NCI-H526 treated with DMSO at 0.1 percent for 48 hours (cell line): ENCODE measurements at places on chromosomes 4 and X.
A peak's percentile ranks its signal among the peaks of the same experiment; 100 is the strongest.

GRCh38 chr4:112854420-112854819, 195.0 kb upstream of the ANK2 start:
- no peak for DNase-seq

DNA sequence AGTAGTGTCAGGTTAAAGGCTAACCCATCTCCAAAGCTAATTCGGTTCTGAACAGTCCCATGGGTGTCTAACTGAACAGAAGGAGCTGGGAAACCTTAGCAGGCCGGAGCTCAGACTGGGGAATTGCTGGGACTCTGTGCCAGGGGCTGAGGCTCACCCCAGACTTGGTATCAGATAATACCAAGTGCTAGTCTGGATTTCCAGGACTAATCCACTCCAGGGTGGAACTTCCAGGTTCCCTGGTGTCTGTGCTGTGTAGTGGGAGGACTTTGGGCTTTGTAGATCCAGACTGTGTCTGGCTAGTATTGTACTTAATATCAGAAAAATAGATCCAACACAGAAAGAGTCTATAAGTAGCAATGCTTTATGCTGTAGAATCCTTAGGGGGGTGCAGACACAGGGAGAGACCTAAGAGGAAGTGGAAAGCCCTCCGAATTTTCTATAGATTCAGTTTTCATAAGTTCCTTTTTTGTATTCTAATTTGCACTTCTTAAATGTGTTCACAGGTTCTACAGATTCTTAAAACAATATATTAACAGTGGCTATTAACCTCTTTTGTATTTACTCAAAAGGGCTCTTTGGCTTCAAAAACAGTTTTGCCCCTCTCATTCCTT, 4.1 kb downstream of the ZNF827 start:
- DNase-seq: no peak

DNA sequence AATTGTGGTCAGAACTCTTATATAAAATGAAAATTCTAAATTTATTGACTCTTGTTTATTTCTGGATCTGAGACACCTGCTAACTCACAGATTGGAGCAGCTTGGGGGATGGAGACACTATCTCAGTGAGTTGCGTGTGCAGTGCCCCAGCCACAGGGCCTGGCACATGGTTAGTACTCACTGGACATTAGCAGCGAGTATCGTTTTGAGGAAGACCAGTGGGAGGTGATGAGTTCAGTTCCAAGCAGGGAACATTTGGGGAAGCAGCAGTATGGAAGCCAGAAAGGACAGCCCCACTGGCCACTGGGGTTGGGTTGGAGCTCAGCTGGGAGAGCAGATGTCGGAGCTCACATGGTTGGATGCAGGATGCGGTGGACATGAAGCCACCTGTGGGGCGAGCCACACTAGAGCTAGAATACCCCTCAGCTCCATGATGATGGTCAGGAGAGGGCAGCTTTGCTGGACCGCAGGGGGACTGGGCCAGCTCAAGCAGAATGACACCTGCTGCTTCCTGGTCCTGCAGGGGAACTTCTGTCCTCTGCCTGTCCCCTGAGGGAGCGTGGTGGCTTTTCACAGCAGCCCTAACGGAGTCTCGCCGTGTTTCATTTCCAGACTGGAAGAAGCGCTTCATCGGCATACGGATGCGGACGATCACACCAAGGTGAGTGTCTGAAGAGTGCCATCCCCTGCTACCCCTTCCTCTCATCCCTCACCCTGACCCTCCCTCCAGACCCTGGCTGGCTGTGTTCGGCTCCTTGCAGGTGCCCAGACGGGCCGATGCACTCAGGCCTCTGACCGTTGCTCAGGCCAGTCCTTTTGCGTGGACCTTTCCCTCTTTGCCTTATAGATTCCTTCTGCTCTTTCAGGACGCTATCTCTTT, 32.5 kb downstream of the HTRA3 start:
- no peak for DNase-seq

- DNase-seq: no peak
Measured at GRCh38 chr4:7344636-7345155, 90.0 kb downstream of the PSAPL1 start.

DNA sequence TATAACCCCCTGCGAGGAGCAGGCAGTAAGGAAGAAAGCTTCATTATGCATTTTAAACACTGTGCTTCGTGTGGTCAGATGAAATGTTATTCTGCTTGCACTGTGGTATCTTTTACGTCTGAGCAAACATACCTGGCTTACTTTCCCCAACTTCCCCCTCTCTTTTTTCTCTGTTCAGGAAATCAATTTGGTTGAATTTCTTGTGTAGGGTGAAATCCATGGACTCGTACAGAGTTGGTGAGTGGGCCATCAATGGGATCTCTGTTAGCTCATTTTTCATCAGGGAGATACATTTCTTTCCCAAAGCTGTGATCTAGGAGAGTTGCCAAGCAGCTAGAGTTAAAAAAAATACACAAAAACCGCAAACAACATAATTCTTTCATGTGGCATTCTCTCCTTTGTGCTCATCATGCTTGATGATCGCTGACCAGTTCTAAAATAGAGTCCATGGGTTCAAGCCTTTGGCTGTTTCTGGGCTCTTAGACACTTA, 98.5 kb downstream of the FRAS1 start:
- DNase-seq: peak; percentile 1

- no peak for DNase-seq
Measured at GRCh38 chr4:99998062-99998867, 48.2 kb upstream of the H2AZ1 start.
